Right ventricle myocardium inferior (tissue), 1 donor: ENCODE measurements at places on chromosomes 2 and 18. TPM values are rescaled to one million over a fixed set of nuclear protein-coding genes. Genes with fewer than 3 reads are reported as not detected.

The HOXD9 gene
- not detected for total RNA-seq

The AFF3 gene
- 6.8 TPM for total RNA-seq

The TPO gene
- 5.2 TPM for total RNA-seq

- DNase-seq = no peak
Measured at GRCh38 chr2:222447131-222447530, 22.8 kb downstream of the SGPP2 start.

DNA sequence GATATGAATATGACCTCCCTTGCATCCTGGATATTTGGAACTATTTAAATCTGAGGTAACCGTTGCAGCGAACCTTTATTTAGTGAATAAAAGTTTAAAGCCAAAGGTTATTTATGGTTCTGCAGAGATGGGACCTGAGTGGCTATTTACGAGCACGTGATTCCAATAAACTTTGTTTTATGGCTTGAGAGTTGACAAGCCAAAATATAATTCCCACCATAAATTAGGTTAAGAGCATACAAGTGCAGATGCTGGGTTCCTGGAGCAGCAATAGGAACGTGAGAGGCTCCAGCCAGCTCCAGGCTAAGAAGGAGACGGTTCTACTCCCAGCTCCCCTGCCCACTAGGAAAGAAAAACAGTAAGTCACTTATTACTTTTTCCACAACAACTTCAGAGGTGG is 5.2 kb upstream of the HOXD4 start:
- DNase-seq = no peak

- no peak for DNase-seq
Measured at GRCh38 chr2:216107760-216108159, 1.4 kb upstream of the XRCC5 start.

DNA sequence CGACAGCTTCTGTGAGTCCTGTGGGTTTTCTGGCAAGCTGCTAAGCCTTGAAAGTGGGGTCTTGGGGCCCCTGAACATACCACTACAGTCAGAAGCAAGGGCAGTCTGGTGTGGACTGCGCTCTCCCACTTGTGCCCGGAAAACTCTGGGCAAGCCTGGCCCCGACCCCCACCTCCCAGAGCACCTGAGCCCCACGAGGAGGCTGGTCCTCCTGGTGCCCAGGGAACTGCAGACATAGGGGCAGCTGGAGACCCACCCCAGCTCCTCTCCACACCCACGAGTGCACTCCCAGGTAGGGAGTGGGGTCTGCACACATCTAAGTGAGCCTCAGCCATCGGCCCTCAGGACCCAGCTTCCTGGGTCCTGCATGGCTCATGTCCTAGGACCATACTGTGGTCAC is 16.2 kb upstream of the GPC1 start:
- DNase-seq = peak; percentile 26

DNA sequence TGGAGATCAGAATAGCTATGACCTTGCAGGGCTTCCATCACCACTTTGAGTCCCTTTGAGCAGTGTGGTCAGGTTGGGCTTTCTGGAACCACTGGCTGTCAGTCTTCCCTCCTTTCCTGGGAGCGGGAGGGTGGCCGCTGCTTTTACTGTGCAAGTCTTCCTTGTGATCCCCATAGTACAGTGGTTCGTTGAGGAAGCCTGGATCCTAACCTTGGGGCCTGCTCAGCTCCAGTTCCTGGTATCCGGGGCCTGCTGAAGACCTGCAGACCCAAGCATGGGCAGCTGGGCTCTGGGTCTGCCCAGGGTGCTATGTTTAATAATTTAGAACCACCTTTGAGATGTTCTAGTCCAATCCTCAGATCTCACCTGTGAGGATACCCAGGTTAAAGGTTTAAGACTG is 104.2 kb downstream of the CLIP4 start:
- DNase-seq = no peak
